ENCODE measurements at places on chromosomes 13 and 19.

DNA sequence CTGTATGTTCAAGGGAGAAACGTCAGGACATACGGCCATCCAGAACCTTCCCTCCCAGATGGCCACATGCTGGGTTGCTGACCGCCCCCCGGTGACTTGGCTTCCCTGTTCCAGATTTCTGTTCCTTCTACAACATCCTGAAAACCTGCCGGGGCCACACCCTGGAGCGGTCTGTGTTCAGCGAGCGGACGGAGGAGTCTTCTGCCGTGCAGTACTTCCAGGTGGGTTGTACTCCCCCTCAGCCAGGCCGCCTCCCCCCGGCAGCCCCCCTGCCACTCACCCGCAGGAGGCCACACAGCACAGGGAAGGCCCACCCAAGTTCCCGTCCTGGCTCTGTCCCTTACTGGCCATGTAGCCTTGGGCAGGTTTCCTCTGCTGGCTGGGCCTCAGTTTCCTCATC is 20.5 kb downstream of the YIPF2 start:
- no peak for DNase-seq

DNA sequence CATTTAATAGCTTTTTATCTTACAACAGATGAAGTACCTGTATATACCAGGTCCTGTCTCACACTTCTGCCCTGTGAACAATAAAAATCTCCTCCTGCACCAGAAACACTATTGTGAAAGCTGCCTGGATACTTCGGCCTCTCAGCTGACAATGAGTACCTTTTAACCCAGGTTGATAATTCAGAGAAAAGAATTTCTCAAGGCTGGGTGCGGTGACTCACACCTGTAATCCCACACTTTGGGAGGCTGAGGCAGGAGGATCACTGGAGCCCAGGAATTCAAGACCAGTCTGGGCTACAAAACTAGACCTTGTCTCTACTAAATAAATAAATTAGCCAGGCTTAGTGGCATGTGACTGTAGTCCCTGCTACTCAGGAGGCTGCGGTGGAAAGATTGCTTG is 65.3 kb upstream of the TM9SF2 start:
- no peak for DNase-seq

GRCh38 chr13:44713788-44714469 is 137.8 kb upstream of the TSC22D1 start:
- DNase-seq, result peak; percentile 43

DNA sequence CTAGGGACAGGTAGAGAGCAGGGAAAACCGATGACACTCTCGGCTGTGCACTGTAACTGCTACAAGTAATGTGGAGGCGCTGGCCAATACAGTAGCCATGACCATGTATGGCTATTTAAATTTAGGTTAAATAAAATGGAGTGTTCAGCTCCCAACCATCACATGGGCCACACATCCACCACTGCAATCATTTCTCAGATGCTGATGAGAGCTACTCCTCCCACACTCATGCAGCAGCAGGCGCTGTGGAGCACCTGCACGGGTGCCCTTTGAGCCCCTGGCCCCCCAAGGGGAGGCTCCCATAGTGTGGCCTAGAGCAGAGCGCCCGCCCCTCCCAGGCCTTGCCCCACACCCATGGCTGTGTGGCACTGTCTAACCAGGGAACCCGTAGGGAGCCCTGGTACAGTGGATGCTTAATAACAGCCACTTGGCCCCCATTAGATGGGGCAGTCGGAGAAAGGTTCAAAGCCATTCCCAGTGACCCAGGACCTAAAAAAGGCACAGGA is 6.0 kb downstream of the ACP4 start:
- DNase-seq, result no peak

DNA sequence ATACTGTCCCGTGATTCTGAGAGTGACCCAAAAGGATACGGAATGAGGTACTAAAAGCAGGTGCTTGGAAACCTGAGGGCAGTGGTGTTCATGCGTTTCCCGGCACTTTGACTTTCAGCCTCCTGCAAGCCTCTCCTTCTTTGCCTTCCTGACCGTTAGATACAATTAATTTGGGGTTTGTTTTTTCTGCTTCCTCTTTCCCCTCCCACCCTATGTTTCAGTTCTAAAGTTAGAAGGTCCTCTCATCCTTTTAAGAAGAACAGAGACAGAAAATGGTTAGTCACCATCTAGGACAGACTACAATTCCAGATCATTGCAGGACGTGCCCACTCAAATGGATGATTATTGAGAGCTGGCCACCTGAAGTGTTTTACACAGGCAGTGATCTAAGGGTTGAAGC is 1.8 kb upstream of the LILRB4 start:
- no peak for DNase-seq

DNA sequence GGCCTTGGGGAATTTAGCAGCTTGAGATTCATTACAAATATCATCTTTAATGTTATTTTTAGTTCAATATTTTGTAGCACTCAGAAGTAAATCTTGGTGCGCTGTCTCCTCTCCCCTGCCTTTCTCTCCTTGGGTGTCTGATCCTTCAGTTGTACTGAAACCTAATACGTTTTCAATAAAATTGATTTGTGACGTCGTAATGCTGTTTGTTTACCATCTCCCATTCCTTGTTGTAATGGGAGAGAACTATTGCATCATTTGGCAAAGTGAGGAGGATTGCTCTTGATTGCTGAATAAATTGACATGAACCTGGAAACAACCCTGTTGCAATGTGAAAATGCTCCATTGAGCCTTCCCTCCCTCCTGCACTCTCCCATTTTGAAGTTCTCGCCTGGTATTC is 43.2 kb upstream of the TSHZ3 start:
- DNase-seq, result no peak

DNA sequence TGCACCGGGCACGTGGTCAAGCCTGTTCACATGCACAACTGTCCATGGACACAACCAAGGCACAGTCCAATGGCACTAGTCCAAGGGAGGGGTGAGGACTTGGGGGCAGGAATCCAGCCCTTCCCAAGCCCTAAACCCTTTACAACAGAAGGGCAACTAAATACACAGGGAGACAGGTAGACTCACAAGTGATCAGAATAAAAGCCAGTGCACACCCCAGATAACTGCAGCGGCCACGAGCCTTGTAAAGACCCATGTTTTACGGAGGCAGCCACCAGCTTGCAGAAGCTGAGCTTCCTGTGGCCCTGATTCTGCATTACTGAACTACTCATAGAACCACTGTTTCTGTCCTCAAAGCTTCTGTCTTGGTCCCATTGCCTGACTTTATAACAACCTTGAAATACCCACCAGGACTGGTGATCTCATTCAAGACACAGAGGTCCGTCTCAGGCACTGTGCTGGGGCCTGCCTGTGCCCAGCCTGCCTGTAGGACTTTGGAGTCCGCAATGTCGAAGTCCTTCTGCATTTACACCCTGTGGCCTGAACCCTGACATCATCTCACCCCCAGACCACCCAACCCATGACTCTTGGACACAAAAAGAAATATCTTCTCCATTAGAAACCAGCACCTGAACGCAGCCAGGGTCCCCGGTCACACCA is 181.2 kb downstream of the COL4A1 start:
- DNase-seq, result no peak

GRCh38 chr13:94204946-94205345 is 274.5 kb downstream of the DCT start:
- DNase-seq, result no peak

GRCh38 chr19:48644839-48645619 is 958 bp downstream of the CA11 start:
- peak; percentile 85 for DNase-seq

DNA sequence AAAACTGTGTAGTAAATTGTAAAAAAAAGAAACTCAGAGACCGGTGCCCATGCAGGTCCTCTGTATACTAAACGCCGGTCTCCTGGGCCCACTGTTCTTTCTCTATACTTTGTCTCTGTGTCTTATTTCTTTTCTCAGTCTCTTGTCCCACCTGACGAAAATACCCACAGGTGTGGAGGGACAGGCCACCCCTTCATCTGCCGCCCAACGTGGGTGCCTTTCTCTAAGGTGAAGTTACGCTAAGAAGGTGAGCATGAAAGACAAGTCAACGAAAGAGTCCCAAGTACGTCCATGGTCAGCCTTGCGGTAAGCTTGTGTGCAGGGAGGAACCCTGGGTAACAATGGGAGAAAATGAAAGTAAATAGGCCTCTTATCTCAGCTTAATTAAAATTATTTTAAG is 48.0 kb upstream of the WASF3 start:
- no peak for DNase-seq

DNA sequence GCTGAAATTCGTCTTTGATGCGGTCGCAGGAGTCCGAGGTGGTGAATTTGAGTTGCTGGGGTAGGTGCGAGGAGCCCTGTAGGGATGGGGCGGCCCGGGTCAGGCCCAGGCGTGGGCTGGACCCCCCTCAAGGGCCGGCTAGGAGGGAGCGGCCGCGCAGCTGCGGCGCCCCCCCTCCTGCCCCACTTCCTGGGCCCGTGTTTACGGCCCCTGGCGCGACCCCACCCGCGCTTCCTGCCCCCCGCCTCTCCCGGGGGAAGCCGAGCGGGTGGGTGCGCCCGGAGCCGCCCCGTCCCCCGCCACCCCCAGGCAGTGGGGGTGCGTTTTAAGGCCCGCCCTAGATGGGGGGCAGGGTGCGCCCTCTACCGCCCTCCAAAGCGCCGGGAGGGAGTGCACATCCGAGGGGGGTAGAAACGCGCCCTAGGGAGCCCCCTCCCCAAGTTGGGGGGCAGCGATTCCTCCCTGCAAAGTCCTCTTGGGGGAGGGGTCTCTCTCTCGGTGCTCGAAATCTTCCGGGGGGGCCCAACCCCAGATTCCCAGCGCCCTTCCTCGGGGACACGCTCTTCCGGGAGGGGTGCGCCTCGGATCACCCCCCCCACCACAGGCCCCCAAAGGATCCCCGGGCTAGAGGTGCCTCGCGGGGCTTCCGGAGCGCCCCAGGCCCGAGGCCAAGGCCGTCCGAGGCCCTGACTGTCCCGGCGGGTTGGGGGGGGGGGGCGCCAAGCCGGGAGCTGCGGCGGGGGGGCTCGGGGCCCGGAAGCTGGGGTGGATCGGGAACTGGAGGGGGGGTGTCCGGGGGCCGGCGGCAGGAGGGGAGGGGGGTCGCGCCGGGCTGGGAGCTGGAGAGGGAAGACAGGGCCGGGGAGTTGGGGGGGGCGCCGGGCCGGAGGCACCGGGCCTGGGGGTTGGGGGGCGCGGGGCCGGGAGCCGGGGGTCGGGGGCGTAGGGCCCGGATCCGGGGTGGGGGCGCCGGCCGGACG is 823 bp downstream of the TLE5 start:
- peak; percentile 74 for DNase-seq

DNA sequence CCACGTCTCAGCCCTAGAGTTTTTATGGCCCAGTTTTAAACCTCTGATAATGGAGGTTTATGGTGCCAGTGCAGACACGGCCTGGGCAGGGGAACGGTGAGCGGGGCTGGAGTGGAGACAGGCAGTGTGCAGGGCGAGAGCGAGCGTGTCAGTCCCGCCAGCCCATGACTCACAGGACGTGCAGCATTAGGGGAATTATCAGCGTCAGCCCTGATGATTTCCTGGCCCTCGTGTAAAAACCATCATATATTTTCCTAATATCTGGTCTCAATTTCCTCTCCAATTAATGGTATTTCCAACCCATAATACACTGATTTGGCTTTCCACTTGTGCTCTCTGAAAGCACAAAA is 104.6 kb upstream of the VSTM2B start:
- DNase-seq, result no peak

DNA sequence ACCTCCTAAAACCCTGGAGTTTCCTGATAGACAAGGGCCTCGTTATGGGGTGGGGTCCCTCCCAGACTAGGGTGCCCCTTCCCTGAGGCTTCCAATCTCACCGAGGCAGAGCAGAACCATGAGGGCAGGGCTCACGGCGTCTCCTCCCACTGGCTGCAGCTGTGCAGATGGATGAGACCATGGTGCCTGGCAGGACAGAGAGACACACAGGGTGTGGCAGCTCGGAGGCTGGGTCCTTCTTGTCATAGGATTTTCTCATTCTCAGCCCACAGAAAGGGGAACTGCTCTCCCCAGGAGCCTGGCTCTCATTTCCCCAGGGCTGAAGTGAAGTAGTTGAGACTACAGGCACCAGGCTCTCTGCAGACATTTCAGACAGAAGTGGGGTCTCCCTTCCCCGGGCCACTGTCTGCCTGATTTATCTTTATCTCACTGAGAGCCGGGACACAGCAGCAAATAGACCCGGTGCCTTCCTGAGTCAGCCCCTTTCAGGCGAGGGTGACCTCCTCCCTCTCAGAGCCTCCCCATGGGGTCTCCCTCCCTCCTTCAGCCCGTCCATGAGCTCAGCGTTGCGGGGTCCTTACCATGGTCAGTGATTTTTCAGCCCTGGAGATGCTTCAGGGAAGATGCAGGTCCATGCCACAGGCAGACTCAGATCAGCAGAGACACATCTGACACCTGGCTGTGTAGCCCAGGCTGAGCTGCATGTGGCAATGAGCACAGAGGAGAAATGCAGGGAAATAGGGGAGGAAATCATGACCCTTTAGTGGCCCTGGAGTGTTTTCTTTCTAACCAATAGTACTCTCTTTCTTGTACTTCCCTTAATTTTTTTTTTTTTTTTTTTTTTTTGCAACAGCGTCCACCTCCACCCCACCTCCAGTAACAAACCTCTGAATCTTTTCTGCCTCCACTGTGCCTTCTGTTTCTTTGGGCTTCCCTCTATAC is at the start of gene LILRA5:
Gene LILRA5 (minus strand): TSS at position 731 of the 942 bp plus-strand sequence. CDS start 147 bp downstream, at position 584.
- DNase-seq, result peak; percentile 60

- DNase-seq, result no peak
These were observed 103.8 kb downstream of the ZDHHC20 start for GRCh38 chr13:21355304-21355703.

DNA sequence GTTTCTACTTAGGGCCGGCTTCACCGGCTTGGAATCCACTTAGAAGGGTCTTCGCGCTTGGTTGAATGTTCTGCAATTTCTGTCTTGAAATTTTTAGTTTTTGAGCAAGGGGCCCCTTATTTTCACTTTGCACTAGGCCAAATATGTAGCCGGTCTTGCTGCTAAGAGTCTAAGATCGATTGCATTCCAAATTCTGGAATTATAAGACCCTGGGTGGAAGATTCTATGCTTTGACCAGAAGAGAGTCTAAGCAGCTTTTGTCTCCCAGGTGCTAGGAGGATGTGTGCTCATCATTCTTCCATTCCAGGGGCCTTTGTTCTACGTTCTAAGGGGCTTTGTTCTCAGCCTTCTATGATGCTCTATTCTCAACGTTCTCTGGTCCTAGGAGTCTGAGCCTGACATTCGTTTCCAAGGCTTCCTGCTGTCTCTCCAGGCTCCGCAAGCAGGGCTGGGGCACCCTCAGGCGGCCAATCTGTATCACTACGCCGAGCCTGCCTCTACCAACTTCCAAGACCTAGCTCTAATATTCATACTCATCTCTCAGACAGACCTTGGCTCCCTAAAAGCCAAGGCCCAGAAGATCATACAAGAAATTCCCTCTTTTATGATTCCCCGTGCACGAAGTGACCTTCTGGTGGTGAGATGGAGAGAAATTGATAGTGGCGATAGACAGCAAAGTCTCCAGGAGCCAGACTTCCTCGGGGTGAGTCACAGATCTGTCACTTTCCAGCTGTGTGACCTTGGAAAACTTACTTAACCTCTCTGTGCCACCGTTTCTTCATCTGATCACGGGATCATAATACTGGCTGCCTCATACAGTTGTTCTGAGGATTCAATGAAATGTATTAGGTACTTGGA is 982 bp upstream of the DACT3 start:
- peak; percentile 90 for DNase-seq

DNA sequence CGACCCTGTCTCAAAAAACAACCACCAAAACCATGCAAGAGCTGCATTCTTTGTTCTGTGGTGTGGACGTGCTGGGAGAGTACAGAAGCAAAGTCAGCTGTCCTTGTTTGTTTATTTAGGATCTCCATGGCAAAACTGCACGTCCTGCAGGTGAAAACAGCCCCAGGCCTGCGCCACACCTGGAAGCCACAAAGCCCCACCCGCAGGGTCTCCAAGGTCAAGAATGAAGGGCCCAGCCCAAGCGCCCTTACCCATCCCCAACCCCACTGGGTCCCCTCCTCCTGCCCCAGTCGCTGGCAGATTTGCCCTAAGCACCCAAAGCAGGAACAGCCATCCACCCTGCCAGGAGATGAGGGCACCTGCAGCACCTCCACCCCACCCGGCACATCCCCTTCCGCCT is 10.5 kb downstream of the MBD3 start:
- no peak for DNase-seq

Data from tibial artery (tissue), 4 donors.